ENCODE measurements at places on chromosomes 3 and 15.

GRCh38 chr3:78589778-78590177 lies 1178.0 kb downstream of the ROBO1 start:
- no peak for DNase-seq

DNA sequence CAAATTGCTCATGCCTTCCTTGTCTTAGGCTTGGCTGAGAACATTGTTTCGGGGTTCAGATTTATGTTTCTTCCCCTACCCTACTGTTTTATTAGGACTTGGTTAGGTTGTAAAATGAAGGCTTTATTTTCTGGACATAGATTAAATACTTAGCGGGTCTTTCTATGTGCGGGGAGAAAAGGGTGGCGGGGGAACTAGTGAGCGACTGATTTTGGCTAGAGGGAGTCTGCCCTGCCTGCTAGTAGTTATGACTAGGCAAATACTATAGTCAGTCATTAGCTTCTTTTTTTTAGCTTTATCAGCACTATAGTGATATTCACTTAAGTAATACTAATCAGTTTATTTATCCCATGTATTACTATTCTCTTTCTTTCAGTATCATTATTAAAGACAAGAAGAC lies 3.6 kb downstream of the CADM2 start:
- no peak for DNase-seq

DNA sequence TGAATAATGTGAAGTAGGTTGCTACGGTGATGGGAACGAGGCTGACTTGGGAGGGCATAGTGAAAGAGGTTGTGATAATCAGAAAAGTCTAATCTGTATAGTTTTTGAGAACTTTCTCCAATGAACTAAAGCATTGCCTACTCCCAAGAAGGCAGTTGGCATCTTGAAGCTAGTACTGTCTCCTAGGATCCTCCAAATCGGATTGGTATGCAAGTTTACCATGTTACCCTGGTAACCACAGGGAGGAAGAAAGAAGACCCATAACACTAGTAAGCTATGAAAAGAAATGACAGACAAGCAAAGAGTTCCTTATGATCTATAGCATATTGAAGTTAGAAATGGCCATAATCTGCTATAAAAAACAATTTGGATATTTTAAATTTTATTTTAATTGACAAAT lies 127.2 kb upstream of the SYNPR start:
- DNase-seq = no peak

GRCh38 chr3:19960696-19961095 lies 13.8 kb downstream of the RAB5A start:
- no peak for DNase-seq

DNA sequence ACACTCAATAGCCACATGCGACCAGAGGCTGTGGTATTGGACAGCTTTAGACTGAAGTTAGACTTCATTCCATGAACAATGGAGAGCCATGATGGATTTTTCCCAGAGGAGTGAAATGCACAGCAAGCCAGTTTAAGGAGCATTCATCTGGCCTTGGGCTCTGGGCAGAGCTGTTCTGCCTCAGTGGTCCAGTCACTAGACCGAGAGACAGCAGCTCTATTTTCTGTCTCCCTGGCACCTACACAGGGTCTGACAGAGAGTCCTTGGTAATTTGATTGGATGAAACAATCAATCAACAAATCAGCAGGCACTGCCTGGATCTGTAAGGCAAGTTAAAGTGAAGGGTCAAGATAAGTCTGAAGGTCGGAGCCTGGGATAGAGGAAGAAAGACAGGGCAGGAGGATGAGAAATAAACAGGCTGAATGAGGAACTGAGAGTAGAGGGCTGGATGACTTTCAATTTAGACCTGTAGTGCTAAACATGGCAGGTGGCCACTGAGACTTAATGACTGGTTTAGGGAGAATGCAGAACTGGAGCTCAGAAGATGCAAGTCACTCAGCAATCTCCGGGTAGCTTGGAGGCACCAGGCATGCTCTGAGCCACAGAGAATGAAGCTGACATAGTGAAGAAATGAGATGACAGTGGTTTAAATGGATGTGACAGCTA lies 98.5 kb upstream of the SLC25A36 start:
- DNase-seq = no peak

DNA sequence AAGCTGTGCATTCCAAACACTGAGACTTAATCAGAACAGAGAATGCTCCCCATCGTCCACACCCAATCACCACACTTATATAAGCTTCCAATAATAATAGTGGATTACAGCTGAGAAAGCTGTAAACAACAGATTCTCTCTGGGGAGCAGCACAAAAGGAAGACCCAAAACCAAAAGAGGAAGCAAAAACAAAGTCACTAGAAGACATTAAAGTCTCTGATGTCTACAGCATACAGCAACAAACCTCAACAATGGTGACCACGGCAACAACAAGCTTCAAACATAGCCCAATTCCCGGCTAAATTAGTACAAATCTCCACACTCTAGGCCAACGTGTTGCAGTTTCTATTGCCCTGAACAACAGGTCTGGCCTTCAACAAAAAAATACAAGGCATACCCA lies 37.7 kb downstream of the ZDHHC23 start:
- DNase-seq = no peak

- DNase-seq = no peak
Observed at GRCh38 chr15:34358367-34358766, 8.6 kb downstream of the LPCAT4 start.

DNA sequence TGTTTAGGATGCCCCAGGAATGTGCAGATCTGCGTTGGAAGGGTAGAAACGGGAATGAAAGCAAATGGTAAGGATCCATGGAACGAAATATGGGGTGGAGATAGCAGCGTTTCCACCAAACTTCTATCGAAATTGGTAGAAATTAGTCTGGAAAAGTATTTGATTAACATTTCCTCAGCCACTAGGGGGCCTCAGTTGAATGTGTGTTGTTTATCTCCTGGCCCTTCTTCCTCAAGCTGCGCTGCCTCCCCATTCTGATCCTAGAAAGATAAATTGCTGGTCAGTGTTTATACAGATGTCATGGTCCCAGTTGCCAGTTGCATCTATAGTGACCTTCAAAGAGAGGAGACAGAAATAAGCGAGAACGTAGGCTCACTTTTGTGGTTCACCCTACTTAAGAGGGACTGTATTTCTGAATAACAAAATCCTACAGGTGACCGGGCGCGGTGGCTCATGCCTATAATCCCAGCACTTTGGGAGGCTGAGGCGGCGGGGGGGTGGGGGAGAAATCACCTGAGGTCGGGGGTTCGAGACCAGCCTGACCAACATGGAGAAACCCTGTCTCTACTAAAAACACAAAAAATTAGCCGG lies 457.1 kb downstream of the SQOR start:
- no peak for DNase-seq

Measured in hypothalamus (tissue), 51 donors.